ENCODE measurements at places on chromosomes 5 and 9.

DNA sequence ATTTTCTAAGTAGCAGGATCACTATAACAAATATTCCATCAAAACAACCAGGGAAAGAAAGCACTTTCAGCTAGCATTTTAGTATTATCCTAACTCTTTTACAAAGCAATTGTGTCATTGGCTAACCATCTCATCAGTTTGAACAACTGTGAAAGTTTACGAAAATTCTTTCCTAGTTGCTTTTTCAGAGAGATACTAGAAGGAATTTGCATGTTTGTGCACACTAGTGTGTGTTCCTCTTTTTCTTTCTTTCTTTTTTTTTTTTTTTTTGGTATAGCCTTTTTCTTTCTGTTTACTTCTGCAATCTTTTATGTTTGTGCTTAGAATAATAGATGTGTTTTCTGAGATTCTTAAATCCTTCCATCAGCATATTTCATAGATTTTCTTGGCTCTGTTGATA, 124.7 kb upstream of the SEMA6A start:
- no peak for DNase-seq

GRCh38 chr5:127757576-127757975, 54.4 kb downstream of the CCDC192 start:
- DNase-seq = peak; percentile 48

- DNase-seq = no peak
Measured at GRCh38 chr5:42228279-42228678, 195.0 kb upstream of the GHR start.

DNA sequence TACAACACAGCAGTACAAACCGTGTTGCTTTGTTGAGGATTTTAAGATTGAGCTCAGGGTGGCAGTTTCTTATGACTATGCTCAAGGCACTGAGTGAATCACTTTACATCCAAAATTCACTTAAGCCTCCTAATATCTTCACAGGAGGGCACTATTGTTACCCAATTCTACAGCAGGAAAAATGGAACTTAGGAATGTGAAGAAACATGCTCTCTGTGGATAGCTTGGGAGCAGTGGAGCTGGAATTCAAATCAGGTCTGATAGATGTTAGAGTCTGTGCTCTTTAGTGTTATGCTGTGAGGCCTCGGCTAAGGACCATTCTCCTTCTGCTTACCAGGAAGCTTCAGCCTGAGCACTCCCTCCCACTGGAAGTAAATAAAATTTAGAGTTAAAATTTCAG, 18.7 kb upstream of the HMHB1 start:
- no peak for DNase-seq

DNA sequence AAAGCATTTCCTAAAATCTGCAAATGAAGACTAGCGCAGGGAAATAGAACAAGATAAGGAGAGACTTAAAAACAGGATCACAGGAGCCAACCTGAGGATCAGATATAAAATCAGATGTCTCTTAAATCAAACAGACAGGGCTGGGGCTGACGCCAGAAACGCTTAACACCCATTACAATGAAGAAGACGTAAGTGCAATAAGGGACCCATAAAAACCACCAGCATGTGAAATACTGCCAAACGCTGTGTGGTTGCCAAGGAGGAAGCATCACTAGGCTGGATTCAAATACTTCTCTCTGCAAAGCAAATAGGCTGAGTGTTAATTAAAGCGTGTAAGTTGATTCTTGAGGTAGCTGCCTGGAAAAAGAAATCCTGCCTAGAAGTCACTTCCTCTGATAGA, 74.4 kb upstream of the ATP10B start:
- DNase-seq = peak; percentile 21

GRCh38 chr5:74098456-74098855, 472.5 kb downstream of the ARHGEF28 start:
- no peak for DNase-seq

DNA sequence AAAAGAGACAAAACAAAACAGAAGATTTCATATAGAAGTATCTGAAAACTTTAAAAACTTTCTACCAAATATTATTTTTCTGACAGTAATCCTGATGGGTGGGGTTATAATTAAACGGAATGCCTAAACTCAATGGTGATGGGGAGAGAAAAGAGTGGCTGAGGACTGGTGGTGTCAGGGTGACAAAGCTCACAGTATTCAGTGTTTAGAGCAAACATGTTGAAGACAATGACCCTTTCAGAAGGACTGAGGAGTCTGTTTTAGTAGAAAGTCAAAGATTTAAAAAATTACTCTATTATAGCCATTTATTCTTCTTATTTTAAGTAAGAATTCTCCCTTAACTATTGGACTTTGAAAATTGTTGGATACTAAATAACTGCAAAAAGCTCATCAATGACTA, 1144.0 kb downstream of the TAF11L14 start:
- no peak for DNase-seq

DNA sequence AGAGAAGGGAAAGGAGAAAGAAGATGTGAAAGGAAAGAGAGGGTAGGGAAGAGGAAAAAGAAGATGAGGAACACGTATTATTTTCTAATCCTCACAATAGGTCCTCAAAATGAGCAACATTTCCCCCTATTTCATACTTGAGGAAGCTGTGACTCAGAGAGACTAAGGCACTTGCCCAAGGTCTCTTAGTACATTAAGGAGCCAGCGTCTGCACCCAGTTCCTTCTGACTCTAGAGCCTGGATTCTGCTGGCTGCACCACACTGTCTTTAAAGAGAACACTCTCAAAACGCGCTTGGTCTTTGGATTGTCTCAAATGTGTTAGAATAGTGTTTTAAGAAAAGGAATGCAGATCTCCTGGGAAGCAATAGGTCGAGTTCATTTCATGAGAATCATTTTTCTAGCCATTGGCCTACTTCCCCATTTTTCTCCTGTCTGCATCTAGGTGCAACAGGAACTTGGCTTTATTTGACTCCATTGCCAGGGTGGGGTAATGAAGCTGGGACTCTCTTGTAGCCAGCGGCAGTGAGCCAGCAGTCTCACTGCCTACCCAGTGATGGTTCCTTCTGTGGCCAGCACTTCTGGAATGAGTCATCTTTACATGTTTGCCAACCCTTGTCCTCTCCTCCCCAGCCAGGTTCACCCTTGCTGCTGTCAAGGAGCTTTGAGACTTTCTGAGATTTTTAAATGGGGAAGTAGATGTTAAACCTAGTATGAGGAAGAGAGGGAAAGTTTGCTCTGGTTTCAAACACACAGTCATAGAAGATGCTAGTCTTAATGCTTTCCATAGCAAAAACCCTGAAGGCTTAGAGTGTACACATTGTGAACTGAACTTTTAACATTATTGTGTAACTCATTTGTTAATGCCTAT, 82.7 kb downstream of the DOCK8 start:
- no peak for DNase-seq

DNA sequence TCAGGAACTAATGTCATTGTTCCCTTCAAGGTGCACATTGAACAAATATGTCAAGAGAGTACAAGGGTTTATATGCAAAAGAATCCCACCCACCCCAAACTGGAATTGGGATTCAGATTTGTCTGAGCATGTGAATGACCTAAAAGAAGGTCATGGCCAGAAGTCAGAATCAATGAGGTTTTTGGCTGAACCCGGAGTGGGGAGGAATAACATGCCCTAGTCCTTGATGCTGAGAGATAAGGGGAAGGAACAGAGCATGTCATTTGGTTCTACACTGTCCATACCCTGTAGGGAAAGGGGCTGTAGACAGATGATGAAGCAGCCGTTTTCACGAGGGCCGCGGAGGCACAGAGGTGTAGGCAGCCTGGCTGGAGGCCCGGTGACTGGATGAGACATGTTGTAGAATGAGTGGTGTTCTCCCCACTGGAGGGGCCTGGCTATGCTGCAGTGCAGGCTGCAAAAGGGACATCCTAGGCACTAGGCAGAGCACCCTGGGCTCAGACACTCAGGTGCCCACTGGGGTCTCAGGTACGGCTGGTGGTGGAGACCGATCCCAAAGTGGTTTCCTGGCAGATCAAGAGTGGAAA, 65.9 kb downstream of the ZFAND5 start:
- DNase-seq = no peak

DNA sequence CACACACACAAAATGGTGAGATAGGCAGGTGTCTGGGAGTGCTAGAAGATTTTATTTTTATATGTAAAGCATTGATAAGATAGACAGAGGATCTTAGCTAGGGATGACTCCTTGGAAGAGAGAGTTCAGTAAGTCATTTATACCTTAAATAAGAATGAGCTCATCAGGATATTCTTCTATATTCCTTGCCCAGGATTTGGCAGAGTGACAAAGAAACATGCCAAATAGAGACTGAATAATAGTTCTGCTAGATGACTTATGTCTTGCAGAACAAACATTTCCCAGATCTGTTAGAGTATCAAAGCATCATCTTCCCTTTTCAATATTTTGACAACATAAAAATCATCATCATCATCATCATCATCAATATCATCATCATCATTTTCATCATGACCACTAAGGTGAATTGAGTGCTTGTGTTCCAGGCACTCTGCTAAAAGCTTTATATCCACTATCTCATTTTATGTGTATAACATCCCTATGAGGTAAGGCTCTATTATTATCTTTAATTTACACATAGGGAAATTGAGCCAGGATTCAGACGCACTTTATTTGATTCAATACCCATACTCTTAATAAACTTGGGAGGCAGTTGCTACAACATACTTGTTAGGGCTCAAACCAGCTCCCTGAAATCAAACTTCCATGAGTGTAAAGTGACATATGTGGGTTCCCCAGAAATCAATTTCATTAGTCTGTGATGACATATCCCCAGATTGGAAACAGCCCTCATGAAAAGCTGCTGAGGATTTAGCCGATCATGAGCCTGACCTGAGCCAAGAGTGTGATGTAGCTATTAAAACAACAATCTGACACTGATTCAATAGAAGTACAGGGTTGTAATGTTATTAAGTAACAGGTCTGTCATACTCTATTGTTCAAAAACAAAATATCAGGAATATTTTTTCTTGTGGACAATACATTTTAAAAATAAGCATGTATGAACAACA, 176.3 kb upstream of the SEMA6A start:
- no peak for DNase-seq

DNA sequence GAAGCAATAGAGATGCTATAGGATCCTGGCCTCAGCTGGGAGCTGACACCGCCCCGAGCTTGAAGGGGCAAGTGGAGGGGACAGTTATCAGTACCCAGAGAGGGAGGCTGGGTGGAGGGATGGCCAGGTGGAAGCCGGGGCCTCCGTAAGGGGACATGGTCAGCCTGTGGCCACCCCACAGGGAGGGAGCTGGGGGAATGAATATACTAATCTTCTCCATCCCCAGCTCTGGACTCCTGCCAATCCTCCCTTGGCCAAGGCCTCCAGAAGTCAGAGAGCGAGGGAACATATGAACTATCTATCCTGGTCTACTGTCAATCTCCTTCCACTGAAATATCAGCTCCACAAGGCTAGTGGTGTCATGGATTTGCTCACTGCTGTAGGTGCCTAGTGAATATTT, 109.3 kb downstream of the BOD1 start:
- no peak for DNase-seq

DNA sequence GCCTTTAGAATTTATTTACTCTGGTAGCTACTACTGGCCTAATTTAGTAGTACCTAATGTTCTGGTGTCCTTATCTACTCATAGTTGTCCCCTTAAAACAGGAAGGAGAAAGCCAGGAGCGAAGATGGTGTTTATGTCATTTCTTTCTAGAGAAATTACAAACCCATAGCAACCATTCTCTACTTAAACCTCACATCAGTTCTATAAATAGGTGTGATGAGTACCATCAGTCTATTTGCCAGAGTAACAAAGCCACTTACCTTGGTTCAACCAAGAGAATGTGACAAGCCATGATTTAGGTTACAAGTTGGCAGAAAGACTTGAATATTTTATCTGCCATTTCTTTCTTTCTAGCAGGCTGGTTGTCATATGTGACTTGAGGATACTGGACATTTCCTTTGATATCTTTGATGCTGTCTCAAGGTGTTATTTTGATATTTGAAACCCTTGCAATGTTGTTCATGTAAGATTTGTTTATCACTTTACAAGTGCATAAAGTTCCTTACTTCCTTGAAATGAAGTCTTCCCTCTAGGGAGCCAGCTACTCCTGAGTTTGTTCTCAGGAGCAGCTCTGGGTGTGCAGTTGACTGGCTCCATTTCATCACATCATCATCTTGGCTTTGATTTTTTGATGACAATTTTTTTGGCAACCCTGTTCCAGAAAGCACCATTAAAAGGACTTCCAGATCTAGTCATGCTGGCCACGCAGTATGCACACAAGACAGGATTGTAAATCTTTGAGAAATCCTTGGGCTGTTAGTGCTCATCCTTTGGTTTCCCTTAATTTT, 286.8 kb downstream of the ARHGAP26 start:
- no peak for DNase-seq

GRCh38 chr9:138098908-138099791, 221.6 kb downstream of the CACNA1B start:
- DNase-seq = no peak

DNA sequence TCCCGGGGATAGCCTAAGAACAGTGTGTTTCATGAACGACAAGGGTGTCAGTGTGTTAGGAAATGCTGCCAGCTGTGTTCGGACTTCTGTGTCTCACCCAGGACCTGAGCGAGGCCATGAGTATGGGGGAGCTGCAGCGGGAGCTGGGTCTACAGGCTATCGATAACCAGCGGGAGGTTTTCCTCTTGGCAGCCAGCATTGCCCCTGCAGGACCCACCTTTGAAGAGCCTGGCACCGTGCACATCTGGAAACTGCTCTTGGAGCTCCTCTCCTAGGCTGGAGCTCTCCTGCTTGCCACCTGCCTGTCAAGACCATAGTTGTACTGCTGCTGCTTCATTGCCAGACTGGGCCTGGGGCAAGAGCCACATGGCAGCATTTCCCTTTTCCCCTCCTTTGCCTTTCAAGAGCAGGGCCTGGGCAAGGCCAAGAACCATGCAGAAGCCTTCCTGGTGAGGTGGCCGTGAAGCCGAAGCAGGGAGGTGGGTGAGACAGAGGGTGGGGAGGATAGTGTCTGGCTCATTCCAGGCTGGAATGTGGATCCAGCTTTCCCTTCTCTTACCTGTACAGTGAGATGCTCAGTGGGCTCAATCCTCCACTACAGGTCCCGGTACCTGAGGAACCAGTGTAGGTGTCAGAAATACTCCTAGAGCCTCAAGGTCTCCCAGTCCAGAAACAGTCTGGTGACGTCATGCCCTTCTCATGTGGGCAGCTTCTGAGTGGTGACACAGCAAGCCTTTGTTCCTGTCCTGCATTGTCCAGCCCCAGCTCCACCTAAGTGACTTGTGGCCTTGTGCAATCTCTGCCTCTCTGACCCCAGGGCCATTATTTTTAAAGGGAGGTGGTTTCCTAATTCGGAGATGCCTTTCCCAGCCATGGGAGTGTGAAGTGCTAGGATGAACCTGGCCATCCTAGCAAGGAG, 6.6 kb downstream of the ARL10 start:
- no peak for DNase-seq

- DNase-seq = no peak
Measured at GRCh38 chr5:100232736-100233135, 302.4 kb upstream of the FAM174A start.

GRCh38 chr9:135617991-135618411, 21.3 kb downstream of the GLT6D1 start:
- no peak for DNase-seq

DNA sequence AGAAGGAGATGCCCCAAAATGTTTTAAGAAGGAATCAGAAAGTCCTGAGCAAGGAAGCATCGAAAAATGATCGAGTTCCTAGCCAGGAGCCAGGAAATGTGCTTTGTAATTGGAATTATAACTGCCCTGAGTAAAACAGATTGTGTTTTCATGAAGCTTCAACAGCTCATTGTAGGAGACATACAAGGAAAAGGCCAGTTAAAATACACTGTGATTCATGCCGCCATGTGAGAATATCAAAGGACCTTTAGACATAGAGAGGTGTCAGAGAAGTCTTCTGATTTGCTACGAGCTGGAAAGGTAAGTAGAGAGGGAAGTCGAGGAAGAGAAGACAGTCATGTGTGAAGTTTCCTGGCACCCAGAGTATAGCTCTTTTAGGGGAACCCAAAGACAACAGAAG, 60.9 kb downstream of the NR3C1 start:
- DNase-seq = no peak

Measured in kidney glomerular epithelial cell (primary cell).